CD4-positive, alpha-beta T cell treated with Interleukin-6 for 4 hours (primary cell): ENCODE measurements at places on chromosomes 3 and 15.

DNA sequence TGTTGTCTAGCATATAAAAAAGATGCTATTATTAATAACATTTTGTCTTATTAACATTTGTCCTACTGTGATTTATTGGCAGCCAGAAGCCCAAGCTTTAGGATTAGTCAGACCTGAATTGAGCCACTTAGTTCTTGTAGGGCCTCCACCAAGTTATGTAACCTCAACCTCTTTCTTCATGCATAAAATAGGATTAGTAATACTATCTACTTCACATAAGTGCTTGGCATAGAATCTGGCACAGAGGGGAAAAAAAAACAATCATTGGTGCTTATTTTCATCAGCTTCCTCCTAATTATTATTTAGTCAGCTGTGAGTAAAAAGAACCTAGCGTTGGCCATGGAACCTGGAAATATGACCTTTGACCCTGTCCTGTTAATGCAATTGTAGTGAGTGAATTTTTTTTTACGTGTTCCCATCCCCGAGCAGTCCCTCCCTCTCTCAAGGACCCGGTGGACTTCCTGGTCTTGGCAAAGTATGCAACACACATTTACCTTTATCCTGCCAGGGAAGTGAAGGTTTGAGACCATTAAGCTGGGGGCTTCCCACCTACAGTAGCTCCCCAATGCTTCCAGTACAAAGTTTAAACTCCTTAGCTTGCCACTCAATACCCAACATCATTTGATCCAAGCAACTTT is 136.8 kb downstream of the FHIT start:
- DNase-seq, result no peak

- no peak for DNase-seq
These were observed 152.4 kb upstream of the MDFIC2 start for GRCh38 chr3:70464876-70465275.

DNA sequence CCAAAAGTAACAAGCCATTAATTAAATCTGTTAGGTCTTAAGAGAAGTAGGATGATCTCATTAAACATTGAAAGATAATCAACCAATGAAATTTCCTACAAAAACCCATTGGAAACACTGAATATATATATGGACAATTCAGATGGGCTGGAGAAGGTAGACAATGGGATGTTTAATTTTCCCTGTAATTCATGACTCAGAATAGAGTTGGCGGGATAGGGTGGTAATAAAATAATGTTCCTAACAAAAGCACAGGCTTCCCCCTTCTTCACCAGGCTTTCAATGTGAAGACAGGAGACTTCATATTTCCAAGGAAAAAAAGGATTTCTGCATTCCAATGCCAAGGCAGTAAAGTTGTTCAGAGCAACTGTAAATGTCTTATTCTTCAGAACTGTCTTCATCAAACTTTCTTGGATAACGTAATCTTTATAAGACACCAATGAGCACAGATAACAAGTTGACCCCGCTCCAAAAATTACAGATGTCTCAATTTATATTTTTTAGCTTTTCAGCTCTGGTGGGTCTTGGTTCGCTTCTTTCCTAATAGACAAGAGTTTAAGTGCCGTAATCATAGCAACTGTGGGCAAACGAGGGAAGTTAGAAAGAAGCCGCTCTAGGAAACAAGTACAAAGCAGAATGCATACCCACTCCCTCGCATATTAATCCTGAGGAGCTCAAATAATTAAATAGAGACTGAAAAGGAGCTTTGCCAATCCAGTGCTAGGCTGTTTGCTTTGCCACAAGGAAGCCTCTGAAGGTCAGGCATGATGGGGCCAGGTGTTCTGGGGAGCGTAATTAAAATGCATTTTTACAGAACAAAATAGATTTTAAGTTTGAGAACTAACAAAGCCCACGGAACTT is 377.0 kb downstream of the FOXP1 start:
- no peak for DNase-seq

DNA sequence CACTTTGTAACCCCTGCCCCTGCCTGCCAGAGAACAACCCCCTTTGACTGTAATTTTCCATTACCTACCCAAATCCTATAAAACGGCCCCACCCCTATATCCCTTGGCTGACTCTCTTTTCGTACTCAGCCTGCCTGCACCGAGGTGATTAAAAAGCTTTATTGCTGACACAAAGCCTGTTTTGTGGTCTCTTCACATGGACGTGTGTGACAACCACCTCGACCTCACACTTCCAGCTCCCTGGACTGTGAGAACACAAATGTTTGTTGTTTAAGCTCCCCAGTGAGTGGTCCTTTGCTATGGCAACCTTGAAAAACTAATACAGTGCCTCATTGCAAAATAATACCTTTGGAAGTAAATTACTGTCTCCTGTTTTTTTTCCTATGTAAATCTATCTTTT is 299.2 kb upstream of the POU1F1 start:
- no peak for DNase-seq
